Left ventricle myocardium superior (tissue), 1 donor: ENCODE measurements at places on chromosomes 5 and 9. TPM values are rescaled to one million over a fixed set of nuclear protein-coding genes. Genes with fewer than 3 reads are reported as not detected.
A peak's percentile ranks its signal among the peaks of the same experiment; 100 is the strongest.

GRCh38 chr9:76313771-76314170 is 80.5 kb downstream of the RFK start:
- no peak for DNase-seq

The HBEGF gene
- 21.9 TPM for total RNA-seq

The SPATA31D4 gene
- total RNA-seq: not detected

DNA sequence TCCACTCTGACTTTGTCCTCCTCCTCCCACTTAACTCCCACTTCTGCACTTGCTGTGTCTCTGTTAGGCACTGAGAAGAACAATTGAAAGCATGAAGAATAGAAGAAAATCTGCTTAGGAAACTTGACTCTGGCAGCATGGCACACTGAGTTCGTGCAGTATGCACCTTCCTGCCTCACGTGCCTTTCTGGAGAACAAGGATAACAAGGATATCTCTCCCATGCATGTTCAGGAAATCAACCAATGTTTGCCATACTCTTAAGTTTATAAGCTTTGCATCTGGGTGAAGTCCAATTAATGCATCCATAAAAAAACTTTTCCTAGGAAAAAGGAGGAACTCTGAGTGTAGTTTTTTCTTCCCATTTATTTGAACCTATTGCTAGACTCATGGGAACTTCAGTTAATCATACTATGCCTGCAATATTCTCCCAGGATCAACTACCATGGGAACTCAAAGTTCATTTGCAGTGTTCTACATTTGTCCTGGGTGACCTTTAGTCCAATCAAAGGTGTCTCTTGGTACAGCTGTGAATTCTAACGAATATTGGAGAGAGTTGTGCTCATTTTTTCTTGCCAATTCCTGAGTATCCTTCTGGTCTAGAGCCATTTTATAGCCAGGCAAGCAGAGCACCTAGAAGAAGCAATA is 227.0 kb downstream of the ENC1 start:
- no peak for DNase-seq

GRCh38 chr9:69744688-69745380 is 15.0 kb downstream of the PTAR1 start:
- DNase-seq: no peak

The CARD6 gene
- 6.4 TPM for total RNA-seq

The GRM6 gene
- total RNA-seq: not detected

- DNase-seq: no peak
These were observed 114.5 kb downstream of the SLC25A46 start for GRCh38 chr5:110853267-110853666.

The GABRA6 gene
- not detected for total RNA-seq

- DNase-seq: no peak
These were observed 297.5 kb upstream of the COX7C start for GRCh38 chr5:86320266-86320665.

The SOX30 gene
- total RNA-seq: not detected

DNA sequence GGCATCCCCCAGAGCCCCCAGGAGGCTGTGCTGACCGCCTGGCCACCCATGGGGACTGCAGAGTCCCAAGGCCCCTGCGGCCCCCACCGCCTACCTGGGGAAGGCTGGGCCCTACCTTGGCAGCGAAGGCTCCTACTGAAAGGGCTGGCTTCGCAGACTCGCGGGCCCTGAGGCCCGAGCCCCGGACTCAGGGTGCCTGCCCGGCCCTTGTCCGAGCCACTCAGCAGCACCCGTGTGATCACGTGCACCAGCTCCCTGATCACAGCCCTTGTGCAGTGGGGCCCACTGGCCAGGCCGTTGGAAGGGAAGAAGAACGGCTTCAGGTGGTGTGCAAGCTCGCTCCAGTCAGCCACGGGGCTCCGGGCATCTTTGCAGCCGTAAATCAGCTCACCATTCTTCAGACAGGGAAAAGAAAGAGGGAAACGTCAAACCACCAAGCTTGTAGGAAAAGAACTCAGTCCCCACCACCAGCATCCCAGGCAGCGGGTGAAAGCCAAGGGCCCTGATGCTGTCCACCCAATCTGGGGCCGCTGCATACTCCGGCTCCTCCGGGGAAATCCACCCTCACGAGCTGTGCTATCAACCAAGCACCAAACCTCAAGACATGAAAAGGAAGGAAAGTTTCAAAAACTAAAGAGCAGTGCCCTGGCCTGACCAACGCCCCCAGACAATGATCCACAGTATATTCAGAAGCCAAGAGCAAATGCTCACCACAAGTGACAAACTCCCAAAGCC is 31.9 kb downstream of the IPPK start:
- DNase-seq: no peak

- no peak for DNase-seq
These were observed 524.1 kb downstream of the TMEM38B start for GRCh38 chr9:106218427-106218826.

The GLT6D1 gene
- total RNA-seq: not detected

- no peak for DNase-seq
These were observed 181.5 kb downstream of the SLCO4C1 start for GRCh38 chr5:102114525-102115069.

The TMEM267 gene
- 4.9 TPM for total RNA-seq

DNA sequence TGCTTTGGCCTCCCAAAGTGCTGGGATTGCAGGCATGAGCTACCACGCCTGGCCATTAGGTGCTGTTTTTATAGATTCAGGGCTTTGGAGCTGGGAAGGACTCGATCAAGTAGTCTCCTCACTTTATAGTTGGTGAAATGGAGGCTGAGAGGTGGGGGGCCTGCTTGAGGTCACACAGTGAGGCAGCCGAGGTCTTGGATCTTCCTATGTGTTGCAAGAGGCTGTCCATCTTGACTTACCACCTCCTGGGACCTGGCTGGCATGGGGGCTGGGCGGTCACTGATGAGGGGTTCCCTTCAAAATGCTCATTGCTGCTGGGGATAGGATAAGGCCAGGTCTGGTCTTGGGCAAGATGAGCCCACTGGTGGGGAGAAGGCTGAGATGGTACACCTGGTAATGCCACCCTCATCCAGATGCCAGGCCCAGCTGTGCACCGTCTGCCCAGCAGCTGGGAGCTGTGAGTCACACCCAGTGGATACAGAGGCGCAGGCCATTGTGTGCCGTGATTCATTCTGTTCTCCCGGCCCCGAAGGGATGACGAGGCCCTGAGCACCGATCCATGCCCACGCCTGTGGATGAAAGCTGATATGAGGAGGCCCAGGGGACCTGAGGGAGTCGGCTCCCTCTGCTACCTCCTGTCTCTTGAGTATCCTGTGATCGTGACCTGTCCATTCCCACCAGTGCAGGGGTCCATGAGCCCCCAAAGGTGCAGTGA is 10.5 kb upstream of the NDST1 start:
- peak; percentile 67 for DNase-seq

The SLC34A3 gene
- not detected for total RNA-seq

DNA sequence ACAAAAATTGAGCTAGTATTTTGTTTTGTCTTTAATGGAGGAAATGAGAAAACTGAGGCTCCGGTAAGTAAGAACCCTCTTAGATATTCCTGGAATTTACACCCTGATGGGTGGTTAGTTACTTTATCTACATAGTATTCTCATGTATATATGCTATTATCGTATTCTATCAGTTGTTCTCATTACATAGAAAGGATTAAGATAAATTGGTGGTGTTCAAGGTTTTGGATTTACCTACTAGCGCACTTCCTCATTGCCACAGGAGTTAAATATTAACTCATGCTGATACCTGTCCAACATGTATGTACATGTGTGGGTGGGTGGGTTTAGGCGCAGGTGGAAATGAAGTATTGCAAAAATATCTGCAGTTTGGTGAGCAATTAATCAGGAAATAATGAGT is 61.1 kb upstream of the IFNE start:
- no peak for DNase-seq

The SWI5 gene
- total RNA-seq: 16.2 TPM

DNA sequence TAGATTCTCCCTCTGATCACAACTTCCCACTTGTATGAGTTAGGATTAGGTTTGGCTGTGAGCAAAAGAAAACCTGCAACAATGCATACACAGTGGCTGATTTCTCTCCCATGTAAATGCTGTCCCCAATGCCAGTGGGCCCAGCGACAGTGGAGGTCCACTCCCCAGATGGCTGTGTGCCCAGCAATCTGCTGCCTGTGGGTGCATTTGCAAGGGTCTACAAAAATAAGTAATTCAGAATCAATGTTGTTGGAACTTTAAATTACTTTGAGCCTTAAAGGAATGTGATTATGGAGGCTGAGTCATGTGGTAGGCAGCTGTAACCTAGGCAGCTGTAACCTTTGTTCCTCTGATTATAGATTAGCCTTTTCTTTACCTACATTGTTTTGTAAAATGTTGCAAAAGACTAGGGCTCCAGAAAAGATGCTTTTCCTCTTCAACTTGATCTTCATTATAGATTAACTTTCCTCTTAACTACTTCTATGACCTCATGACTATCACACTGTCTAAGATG is 14.2 kb upstream of the MXD3 start:
- no peak for DNase-seq

DNA sequence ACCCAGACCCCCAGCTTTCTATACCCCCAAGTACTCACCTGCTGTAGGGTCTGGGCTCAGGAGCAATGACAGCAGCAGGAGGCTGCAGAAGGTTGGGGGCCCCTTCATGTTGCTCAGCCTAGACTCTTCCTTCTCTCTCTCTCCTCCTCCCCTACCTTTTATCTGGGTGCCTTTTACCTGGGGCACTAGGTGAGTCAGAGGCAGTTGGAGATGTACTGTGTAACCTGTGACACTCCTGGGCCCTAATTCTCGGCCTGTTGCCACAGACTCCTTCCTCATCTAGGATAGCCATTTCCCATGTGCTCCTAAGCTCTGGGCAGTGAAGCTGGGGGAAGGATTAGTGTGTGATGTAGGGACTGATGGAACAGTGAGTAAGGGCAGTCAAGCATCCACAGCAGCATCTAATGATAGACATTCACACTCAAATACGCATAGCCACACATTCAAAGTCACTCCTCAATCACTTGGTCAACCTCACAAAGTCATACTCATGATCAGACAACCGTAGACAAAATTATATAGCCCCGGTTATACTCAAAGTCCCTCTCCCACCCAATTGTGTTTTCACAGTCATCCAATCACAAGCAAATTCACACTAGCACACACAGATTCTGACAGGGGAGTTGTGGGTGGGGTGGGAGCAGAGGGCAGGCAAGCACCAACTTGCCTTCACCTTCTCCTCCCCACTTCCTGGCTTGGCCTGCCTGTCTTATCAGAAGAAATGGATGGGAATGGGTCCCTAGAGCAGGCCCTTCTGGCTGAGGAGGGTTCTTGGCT is at the start of gene CCL27:
Gene CCL27 (minus strand): TSS at position 132 of the 777 bp plus-strand sequence. CDS start 24 bp downstream, at position 108.
- no peak for DNase-seq

The ARL14EPL gene
- not detected for total RNA-seq

DNA sequence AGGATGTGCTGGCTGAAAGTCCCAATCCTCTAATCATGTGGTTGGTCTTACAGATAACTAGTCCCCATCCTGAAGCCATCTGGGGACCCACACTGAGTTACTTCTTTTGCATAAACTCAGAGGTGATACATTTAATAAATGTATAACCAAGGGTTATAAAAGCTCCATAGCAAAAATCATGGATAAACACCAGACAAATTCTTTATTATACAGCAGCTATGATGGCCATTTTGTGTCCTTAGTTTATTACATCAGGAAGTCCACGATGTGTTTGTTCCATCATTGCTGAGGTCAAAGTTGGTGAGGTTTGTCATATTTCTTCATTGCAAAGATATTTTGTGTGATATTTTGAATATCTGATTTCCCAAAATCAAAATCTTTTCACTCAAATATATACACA is 80.2 kb downstream of the GCNT1 start:
- DNase-seq: no peak

The PCDHB3 gene
- total RNA-seq: 0.99 TPM

The FOXD4L6 gene
- not detected for total RNA-seq

- DNase-seq: no peak
These were observed 2.5 kb upstream of the CPLANE1 start for GRCh38 chr5:37251665-37252064.

DNA sequence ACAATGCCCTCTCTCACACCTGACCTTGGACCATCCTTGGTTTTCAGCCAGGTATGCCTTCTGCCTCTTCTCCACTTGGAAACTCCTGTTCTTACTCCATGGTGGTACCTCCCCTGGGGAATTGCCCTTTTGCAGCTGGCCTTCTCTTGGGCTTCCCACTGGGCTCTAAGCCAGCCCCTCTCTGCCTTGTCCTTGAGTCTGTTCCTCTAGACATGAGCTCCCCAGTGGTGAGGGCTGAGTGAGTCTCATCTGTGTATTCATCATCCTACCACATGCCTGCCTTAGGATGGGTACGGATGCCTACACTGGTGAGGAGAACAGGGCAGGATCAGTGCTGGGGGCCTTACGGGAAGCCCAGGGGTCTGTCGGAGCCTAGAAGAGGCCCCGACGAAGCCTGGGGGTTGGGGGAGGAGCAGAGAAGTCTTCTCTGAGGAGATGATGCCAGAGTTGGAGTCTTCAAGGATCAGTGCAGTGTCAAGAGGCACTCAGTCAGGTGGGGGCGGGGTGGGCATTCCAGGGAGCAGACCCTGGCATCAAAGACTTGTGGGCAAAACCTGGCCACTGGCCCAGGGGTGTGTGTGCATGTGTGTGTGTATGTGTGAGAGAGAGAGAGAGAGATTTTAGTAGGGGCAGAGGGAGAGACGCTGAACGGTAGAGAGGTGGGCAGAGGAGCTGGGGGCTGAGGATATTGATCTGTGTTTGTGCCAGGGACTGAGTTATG is 5.2 kb upstream of the CRB2 start:
- no peak for DNase-seq

- DNase-seq: no peak
These were observed 19.6 kb downstream of the NFX1 start for GRCh38 chr9:33309903-33310302.

The SPATA31C2 gene
- total RNA-seq: not detected

The TTC33 gene
- 14.8 TPM for total RNA-seq
